ENCODE measurements at places on chromosomes 7 and 10.
A peak's percentile ranks its signal among the peaks of the same experiment; 100 is the strongest.

DNA sequence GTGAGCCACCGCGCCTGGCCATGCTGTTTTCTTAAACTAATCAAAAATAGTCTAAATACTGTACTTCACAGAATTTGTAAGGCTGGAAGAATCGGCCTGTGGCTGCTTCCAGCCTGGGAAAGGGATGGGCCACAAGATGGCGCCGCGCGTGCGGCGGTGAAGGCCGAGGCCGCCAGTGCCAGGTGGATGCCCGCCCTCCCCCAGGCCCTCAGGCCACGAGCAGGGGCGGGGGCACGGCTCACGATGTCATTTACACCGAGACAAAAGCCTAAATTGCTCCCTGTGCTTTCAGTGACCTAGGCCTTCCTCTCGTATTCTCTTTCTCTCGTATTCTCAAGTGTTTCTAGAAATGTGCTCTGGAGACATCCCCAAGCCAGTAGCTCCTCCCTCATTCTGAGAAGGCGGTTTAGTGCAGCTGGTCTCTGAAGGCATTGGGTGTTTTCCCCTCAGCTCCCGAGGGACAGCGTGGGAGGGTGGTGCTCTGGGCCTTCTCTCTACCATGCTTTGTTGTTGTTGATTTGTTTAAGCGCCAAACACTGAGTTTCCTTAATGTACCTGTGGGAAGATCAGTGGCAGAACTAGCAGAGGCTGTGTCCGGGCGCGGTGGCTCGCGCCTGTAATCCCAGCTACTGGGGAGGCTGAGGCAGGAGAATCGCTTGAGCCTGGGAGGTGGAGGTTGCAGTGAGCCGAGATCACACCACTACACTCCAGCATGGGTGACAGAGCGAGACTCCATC is 68.4 kb downstream of the CDC123 start:
- DNase-seq, result peak; percentile 67

DNA sequence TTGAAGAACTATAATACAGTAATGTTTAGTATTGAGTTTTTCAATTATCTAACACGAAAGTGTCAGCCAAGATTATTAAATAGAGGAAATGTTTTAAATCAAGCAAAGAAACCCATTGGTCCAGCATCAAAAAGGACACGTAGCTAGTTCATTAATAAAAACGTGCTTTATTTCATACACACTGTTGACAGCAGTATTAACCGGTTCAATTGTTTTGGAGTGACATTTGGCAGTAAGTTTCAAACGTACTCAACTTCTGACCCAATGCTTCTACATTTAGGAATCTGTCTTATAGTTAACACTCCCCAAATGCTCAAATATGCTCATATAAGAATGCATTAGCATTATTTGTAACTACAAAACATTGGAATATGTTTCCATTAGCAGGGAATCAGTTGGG is 41.3 kb downstream of the SLC16A12 start:
- DNase-seq, result no peak

DNA sequence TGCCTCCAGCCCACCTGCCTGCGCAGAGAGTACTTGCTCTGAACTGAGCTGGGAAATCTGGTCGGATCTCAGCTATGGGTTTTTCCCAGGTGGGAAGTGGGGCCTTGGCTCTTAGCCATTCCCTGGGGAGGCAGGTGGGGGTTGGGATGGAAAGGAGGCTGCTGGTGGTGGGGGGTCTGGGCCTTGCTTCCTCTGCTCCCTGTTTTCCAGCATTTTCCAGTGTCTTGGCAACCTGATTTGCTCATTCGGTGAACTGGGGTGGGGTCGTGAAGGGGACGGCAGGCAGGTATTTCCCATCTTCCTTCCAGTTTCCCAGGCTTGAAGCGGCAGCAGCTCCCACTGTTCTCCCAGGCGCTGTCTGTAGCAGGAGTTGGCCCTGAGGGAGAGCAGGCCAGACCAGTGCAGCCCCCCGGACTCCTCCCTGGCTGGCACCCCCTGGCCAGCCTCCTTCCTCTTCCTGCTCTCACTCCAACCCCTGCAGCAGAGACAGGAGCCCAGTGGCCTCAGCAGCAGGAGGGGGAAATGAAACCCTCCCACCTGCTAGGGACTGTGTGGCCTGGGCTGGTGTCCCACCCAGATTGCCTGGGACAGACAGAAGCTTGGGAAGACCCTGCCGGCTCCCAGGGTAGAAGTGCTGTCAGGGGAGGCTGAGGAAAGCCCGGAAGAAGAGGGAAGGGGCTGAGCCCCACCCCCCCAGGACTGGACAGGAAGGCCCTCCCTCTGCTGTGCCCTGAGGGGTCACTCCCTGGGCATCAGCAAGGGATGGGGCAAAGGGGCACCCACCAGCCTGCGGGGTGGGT is 6.6 kb downstream of the TRIM8 start:
- DNase-seq, result no peak

DNA sequence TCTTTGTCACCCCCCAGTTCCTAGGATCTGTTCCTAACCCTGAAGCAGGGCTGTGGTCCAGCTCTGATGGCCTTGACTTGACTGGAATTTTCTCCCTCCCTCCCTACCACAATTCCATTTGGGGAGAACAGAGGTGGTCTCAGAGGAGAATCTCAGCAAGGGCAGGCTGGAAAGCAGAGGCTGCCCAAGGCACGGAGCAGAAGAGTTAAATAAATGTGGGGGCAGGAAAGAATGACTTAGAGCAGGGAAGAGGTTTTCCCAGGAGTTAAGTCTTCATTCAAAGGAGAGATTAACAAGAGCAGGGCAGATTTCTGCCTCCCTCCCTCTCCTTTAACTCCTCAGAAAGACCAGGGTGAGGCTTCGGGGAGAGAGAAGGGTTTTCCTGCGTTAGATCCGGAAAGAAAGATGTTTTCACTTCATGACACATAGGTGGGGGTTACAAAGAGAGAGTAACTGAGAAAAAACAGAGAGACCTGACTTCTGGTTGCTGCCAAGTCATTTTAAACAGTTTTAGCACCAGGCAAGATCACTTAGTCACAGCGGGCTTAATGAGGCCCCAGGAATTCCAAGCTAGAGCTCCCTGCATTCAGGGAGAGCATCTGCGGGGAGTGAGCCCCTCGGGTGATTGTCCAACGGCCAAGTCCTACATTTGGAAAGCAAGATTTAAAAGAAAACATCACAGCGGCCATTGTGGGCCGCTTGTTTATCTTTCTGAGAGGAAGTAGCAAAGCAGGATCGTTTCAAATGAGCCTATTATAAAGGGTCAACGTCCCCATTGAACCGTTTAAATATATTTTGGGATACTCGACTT is 78.7 kb downstream of the ARHGAP22 start:
- DNase-seq, result no peak

DNA sequence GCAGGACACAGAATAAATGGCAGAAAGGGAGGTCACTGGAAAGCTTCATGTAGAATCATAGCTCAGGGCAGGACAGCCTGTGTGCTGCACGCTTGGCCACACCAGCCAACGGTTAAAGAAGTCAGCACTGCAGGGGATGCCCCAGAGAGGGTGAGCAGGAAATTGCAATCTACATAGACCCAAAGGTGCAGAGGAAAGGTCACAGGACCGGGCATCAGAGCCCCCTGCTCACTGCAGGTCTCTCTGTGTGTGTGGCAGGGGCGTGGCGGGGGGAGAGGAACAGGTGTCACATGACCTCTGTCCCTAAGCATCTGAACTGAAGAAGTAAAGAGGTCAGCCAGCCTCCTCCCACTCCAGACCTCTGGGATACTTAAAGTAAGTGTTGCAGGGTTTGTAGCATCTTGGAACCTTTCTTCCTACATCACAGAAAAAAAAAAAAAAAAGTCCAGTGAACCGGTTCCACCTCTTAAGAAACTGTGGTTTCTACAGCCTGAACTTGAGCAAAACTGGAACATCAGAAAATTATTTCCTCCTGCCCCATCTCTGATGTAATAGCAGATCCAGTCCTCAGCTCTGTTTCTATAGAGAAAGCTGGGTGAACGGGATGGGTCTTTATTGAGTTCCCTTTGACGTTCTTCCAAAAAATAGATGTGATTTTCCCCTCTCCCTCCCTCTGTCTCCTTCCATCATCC is 64.3 kb downstream of the RGS10 start:
- no peak for DNase-seq

- DNase-seq, result no peak
Measured at GRCh38 chr10:63064706-63065105, 68.4 kb upstream of the NRBF2 start.

- DNase-seq, result no peak
Measured at GRCh38 chr7:92228100-92228499, 17.6 kb downstream of the KRIT1 start.

DNA sequence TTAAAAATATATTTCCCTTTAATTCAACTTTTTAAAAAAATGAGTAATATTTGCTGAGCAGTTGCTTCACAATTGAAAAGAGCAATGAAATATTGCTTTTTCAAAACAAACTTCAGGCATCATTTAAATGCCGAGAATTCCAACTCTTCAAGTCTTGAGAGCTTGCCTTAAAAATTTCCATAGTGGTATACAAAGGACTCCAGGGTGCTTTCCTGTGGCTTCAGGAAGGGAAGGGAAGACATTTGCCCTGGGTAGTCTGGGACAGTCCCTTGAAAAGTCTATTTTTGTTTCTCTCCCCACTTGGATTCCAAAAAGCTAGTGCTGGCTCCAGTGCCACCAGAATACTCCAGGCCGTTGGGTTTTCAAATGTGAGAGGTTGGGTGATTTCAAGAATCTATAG is 71.7 kb downstream of the HYCC1 start:
- DNase-seq, result no peak

GRCh38 chr10:99341860-99342490 is 12.8 kb downstream of the CNNM1 start:
- DNase-seq, result no peak

DNA sequence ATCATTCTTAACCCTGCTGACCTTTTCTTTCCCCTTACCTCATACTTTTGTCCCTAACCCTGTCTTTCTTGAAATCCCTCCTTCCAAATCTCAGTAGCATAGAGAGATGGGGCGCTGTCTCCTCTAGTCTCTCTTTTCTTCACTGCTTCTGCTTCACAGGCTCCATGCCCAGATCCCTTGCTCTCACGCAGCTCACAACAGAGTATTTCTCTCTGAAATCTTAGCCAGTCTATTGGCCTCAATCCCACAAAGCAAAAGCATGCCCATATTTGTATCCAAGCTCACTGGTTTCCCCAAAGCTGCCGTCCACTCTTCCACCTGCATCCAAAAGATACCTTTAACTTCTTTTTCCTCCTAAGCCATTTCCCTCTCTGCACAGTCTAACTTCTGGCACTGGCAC is 526.8 kb downstream of the PLXDC2 start:
- DNase-seq, result no peak

DNA sequence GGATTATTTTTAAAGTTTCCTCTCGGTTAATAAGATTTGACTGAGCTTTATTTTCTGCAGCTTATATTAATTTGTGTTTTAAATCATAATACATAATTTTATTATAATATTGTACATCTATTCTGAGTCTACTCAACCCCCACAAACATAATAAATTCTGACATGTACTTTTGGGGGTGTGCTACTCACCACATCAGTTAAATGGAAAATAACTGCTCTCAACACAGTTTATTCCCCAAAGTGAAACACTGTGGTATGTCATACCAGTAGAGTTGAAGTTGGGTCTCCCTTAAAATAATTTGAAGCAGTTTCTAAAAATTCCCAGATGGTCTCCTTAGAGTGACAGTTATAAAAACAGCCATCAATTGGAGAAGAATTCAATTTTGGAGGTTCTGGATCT is 463.2 kb downstream of the PHTF2 start:
- no peak for DNase-seq

GRCh38 chr7:101159696-101160674 is 5.4 kb downstream of the VGF start:
- no peak for DNase-seq
